ENCODE measurements at places on chromosomes 6 and 20.

DNA sequence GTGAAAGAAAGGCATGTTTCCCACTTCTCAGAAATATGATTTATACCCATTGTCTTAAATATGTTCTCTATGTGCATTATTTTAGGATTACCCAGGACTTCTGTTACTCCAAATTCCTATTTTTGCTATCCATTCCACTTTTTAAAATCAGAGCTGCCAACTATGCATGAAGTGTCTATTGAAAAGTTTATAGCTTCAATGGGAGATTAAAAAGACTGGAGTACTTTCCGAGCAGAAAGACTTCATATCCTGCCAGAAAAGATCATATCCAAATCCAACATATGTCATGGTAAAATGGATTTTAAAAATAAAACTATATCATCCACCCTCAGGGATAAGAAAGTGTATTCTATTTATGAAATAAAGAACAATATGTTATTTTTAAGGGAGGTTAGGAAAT, 212.7 kb downstream of the COL12A1 start:
- DNase-seq = no peak

DNA sequence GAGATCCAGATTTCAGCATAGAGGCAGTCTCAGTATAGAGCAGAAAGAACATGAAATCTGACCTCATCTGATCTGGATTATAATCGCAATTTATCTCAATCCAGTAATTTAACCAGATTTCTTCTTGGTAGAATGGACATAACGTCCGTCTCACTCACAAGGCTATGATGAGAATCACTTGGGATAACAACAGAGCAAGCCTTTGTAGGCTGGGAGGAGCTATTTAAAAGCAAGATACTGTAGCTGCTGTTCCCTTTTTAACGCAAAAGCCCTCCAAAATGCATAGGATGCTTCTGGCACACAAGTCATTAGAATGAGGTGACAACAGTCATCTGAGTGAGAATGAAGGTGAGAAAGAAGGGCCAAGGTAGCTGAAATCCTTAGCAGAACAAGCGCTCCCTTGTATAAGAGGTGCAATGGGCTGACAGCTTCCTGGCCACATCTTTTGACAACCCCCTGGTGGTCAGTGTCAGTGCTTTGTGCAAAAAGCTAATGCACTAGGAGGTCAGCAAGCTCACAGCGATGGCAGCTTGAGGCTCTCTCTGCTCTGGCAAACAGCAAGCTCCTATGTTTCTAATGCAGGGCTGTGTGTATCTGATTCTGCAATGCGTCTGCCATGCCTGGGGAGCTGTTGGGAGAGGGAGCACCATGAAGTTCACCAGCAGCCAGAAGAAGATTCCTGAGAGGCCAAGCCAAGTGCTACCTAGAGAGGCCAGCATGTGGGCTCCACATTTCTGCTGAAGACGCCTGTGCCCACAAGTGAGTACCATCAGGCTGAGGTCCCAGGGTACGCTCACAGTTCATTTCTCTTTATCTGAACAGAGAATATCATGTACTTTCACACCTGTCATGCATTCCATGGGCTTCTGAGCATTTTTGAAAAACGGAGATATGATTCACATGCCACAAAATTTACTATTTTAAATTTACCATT, 16.2 kb downstream of the METTL24 start:
- no peak for DNase-seq

DNA sequence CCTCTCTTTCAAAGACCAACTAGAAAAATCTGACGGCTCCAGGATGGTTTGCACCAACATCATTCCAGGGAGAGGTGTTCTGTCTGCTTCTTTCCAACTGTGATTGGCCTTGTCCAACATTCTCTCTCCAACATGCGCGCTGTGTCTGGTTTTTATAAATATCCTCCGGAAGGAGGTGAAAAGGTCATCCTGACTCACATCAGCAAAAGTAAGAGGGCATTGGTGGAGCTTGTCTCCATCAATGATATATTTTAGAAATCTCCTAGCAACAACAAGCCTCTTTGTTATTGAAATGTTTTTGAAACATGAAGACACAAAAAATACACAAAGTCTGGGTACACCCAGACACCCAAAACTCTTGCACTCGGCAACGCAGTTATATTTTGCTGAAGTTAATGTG, 475.3 kb upstream of the JARID2 start:
- no peak for DNase-seq

- no peak for DNase-seq
Measured at GRCh38 chr20:58458342-58459057, 56.7 kb downstream of the APCDD1L start.

DNA sequence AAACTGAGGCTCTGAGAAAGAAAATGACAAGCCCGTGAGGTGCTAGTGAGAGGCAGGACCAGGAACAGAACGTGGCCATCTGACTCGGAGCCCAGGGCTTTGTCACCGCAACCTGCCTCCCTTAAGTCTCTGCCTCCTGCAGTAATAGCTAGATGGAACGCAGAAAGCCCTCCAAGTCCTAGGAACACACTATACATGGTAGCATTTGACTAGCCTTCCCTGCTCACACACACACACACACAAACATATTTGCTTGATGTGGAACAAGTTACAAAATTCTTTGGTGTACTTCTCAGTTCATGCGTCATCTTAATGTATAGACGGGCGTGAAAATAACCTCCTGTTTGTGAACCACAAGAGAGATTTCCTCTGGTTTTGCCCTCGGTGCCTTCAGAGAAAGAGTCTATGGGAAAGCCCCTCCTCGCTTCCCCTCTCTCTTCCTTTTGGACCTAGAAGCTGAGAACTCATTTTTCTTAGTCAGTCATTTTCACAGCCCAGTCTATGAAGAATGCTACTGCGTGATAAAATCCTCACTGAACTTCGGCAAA, 38.8 kb downstream of the C6orf52 start:
- DNase-seq = no peak
